ENCODE measurements at places on chromosomes 11 and 22.

DNA sequence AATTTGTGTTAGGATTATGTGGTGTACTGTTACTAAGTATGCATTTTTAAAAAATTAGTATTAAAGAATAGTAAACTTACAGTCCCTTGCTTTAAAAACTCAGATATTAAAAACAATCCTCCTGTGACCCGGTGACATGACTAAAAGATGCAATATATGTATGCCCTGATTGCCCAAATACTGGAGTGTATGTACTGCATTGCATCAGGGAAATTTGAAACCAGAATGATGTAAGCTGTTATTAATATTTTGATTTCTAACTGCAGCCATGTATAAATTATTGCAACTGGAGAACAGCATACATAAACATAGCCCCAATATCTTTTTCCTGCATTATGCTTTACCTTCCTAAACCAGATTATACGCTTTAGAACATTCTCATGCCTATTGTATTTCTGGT, 3.7 kb upstream of the HSPA8 start:
- H3K36me3 ChIP-seq = peaks cover 5% of the 10 kb centered on the region
- no peak overlapping the region for H3K4me3 ChIP-seq
- DNase-seq = no peak

DNA sequence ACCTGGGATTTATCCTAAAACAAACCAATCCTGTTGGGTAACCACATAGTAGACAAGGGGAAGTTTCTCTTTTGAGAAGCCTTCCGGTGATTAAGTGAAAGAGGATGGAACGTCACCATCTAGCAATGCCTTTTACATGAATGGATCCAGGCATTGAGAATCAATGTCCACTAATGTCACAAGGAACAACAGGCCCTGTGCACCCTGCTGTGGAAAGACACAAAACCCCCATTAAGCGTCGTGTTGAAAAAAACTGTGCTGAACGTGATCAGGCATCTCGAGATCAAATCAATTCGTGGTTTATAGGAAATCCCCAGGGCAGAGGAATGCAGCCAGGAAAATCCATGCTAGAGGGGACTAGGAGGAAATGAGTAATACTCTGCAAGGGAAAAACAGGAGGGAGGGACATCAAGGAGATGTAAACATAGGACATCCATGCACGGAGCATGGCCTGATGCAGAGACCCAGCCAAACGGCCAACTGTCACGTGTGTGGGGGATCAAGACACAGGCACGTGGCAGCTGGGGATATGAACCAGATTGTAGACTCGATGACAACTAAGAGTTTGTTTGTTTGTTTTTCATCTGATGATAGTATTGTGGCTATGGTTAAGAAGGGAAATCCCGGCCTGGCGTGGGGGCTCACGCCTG, 38.6 kb upstream of the CARS1 start:
- H3K4me3 ChIP-seq = no peak overlapping the region
- H3K4me1 ChIP-seq = no peaks in the 10 kb centered on the region
- H3K27ac ChIP-seq = no peak overlapping the region

DNA sequence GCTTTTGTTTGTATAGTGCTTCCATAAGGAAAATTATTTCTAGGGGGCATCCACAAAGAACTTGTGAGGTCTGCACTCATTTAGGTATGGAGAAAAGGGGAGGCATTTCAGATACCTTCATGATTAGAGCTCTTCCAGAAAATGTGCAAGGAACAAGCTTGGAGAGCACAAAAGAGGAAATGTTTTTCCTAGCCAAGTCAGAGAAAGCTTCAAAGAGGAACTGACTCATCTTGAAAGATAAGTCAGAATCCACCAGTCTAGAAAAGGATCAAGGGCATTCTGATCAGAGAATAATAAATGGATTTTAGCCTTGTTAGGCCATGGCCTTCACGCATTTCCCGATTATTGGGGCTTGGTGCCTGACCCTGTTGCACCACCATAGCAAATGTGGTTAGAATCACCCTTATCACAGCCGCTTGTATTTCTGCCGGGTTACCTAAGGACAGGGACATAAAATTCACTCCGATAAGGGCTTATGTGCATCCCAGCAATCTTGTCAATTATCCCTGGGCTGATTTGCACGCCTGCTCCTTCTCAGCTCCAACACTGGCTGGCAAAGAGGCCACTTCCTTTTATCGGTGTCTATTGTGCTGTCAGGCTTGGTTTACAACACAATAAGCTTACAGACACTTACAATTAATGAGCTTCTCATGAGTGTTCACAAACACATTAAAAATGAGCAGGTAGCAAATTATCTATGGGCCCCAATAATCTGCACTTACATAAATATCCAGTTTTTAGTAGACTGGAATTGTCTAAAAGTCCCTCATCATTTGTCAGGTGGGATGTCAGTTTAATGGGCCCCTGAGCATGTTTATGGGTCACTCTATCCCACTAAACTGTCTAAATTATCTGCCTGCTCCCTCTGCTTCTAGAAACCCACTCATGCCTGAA, 613.5 kb downstream of the SOX6 start:
- no peaks in the 10 kb centered on the region for H3K27me3 ChIP-seq
- H3K27ac ChIP-seq = no peak overlapping the region
- DNase-seq = no peak
- H3K36me3 ChIP-seq = no peaks in the 10 kb centered on the region
- no peak overlapping the region for H3K4me3 ChIP-seq

GRCh38 chr11:74072286-74072685, 63.4 kb upstream of the UCP3 start:
- H3K4me1 ChIP-seq = no peaks in the 10 kb centered on the region
- H3K27me3 ChIP-seq = no peaks in the 10 kb centered on the region
- H3K4me3 ChIP-seq = no peak overlapping the region

GRCh38 chr11:70402016-70402415, 3.7 kb downstream of the CTTN start:
- H3K36me3 ChIP-seq = peaks cover 19% of the 10 kb centered on the region
- H3K4me1 ChIP-seq = peaks cover 21% of the 10 kb centered on the region
- no peak for DNase-seq
- H3K27ac ChIP-seq = no peak overlapping the region

GRCh38 chr22:23216461-23217170, 36.3 kb downstream of the BCR start:
- no peak for DNase-seq
- no peak overlapping the region for H3K4me3 ChIP-seq
- H3K4me1 ChIP-seq = peaks cover 33% of the 10 kb centered on the region
- H3K27me3 ChIP-seq = no peaks in the 10 kb centered on the region
- H3K27ac ChIP-seq = no peak overlapping the region
- H3K36me3 ChIP-seq = no peaks in the 10 kb centered on the region

DNA sequence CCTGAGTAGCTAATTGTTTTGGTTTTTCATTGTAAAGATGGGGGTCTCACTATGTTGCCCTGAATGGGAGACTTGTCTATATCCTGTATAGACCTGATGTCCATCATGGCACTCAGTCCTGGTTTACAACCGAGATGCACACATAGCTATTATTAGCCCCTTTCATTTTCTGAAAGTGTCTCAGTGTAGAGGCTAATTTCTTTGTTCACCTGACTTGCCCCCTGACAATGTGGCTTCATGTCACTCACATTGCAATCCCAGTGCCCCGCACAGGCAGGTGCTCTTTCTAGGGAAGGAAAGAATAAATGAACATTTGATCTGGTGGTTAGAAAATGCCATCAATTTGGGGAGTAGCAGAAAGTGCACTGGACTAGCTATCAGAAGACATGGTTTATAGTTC, 13.1 kb upstream of the KDM2A start:
- H3K36me3 ChIP-seq = no peaks in the 10 kb centered on the region
- no peaks in the 10 kb centered on the region for H3K27me3 ChIP-seq
- no peak overlapping the region for H3K27ac ChIP-seq
- no peak overlapping the region for H3K4me3 ChIP-seq
- no peak for DNase-seq
- no peaks in the 10 kb centered on the region for H3K4me1 ChIP-seq

- H3K36me3 ChIP-seq = no peaks in the 10 kb centered on the region
- no peak overlapping the region for H3K27ac ChIP-seq
- no peak overlapping the region for H3K4me3 ChIP-seq
- no peak for DNase-seq
These were observed 95.6 kb downstream of the CD44 start for GRCh38 chr11:35234460-35235156.

DNA sequence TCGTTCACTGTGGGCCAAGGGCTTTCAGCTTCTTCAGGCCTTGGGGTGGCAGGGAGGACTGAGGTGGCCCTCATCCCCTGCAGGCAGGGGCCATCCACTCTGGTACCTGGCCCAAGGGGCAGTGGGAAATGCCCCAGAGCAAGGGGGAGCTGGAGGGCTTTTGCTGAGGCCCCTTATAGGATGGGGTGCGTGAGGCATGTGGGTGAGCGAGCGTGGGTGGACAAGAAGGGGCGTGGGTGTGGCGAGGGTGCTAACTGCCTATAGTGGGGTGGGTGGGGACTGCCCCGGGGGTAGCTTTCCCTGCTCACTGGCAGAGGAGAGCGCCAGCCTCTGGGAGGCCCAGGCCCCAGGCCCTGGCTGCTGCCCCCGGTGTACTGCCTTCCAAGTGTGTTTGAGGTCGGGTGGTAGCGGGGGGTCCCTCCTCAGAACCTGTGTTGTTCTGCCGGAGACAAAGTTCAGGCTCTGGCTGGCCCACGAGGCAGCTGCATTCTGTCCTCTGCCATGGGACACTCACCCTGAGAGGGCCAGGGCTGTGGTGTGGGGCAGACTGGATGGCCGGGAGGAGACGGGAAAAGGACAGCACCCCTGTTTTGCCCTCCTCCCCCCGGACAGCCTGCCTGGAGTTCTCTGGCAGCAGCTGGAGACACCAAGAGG, 3.4 kb downstream of the FLRT1 start:
- H3K4me1 ChIP-seq = no peaks in the 10 kb centered on the region
- peaks cover 34% of the 10 kb centered on the region for H3K27me3 ChIP-seq

GRCh38 chr22:46533070-46533833, 4.2 kb downstream of the CELSR1 start:
- peaks cover 4% of the 10 kb centered on the region for H3K4me1 ChIP-seq
- no peak overlapping the region for H3K27ac ChIP-seq
- no peaks in the 10 kb centered on the region for H3K36me3 ChIP-seq
- H3K27me3 ChIP-seq = peaks cover 21% of the 10 kb centered on the region
- no peak for DNase-seq

- H3K4me3 ChIP-seq = no peak overlapping the region
- no peaks in the 10 kb centered on the region for H3K4me1 ChIP-seq
- H3K36me3 ChIP-seq = no peaks in the 10 kb centered on the region
- H3K27me3 ChIP-seq = no peaks in the 10 kb centered on the region
These were observed 64.2 kb upstream of the BLID start for GRCh38 chr11:122179961-122180834.

GRCh38 chr11:113448316-113448677, 26.9 kb downstream of the DRD2 start:
- H3K36me3 ChIP-seq = no peaks in the 10 kb centered on the region
- no peak overlapping the region for H3K4me3 ChIP-seq
- no peak for DNase-seq
- no peaks in the 10 kb centered on the region for H3K4me1 ChIP-seq

DNA sequence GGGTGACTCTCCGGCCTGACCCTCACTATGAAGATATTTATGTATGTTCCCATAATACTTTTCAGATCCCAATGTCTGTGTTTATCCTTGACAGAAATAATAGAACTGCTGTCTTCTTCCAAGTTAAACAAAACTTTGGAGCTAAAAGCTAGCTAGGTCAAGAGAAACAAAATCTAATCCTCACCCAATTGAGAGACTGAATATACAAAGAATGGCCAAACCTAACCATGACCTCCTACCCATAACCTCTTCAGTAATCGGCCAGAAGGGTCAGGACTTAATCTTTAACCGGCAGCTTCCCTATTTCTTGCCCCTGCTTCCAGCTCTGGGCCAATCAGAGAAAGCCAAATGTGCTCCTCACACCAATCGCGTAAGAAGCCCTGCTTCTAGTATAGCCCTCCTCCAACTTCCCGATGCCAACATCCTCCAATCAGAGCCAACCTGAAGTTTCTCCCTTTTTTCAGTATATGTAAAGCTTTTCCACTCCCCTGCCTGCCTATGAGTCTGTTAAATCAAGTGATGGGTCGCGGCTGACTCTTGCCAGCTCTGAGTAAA, 1.7 kb upstream of the DDX6 start:
- H3K4me1 ChIP-seq = peaks cover 10% of the 10 kb centered on the region
- no peaks in the 10 kb centered on the region for H3K27me3 ChIP-seq
- peak overlapping the region; percentile 98 for H3K27ac ChIP-seq
- peak; percentile 88 for DNase-seq

GRCh38 chr11:7646866-7647265, 26.4 kb downstream of the CYB5R2 start:
- no peak overlapping the region for H3K4me3 ChIP-seq
- H3K4me1 ChIP-seq = peaks cover 9% of the 10 kb centered on the region
- peaks cover 62% of the 10 kb centered on the region for H3K36me3 ChIP-seq
- H3K27ac ChIP-seq = no peak overlapping the region

GRCh38 chr11:134363161-134363560, 31.4 kb downstream of the GLB1L2 start:
- no peak overlapping the region for H3K27ac ChIP-seq
- H3K27me3 ChIP-seq = no peaks in the 10 kb centered on the region
- no peaks in the 10 kb centered on the region for H3K4me1 ChIP-seq
- H3K36me3 ChIP-seq = no peaks in the 10 kb centered on the region
- DNase-seq = no peak

DNA sequence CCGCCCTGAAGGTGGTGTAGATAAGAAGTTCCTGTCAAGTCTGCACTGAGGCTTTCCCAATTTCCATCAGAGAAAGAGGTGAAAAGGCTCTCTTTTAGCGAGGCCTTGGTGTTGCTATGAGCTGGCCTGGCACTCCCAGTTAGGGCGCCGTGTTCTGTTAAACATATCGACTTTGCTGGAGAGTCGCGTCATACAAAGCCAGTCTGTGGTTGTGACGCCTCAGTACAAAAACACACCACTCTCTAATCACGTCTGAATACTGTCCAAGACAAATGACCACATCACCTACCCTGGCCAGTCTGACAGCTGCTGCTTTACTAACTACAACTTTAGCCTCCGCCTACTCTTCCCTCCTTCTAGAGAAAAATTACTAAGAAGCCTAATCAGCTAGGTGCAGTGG, 8.0 kb upstream of the TOLLIP start:
- H3K36me3 ChIP-seq = no peaks in the 10 kb centered on the region
- no peaks in the 10 kb centered on the region for H3K27me3 ChIP-seq
- H3K27ac ChIP-seq = no peak overlapping the region
- no peak for DNase-seq

DNA sequence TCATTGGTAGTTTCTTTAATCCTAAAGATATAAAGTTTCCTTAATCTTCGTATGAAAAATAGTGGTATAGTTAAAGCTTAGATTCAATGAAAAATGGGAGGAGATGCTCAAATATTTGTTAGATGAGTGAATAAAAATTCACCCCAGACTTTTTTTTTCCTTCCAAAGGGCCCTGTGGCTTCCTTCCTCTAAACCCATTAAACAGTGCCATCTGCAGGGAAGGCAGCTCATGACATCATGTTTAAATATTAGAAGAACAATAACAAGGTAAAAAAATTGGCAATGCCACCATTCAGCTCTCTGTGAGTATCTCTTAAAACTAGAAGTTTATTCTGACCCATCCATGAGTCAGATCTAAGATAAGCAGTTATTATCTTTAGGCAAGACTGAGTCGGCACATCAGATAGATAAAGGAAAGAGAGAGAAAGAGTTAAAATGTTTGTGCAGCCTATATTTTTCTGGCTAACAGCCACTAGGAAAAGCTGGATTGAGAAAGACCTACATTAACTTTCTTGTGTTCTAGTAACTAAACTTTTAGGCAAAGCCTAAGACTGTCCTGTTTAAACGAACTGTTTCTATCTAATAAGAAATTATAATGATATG, 19.1 kb upstream of the OOSP1 start:
- H3K27me3 ChIP-seq = no peaks in the 10 kb centered on the region
- H3K27ac ChIP-seq = no peak overlapping the region
- no peaks in the 10 kb centered on the region for H3K36me3 ChIP-seq
- H3K4me3 ChIP-seq = no peak overlapping the region
- DNase-seq = peak; percentile 8

Measured in large intestine (tissue), 12 donors.